Epithelial cell of esophagus (primary cell): ENCODE measurements at places on chromosomes 5 and 9.

DNA sequence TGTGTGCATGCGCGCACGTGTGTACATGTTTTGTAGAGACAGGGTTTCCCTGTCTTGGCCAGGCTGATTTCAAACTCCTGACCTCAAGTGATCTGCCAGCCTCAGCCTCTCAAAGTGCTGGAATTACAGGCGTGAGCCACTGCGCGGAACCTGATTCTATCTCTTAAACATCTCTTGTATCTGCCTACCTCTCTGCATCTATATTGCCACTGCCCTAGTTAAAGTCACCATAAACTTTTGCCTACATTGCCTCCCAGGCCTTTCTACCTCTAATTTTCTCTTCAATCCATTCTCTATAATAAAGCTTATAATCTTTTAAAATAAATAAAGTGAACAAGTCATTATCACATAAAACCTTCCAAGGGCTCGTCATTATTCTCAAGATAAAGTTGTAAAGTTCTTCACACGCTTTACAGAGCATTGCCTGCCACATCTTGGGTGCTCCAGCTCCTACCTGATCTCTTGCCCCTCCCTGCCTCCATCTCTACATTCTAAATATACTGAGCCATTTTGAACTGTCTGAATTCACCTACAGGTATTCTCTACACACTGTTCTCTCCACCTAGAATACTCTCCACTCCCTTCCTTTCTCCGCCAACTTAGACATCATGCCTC, 15.0 kb downstream of the TRPM6 start:
- DNase-seq = no peak

- DNase-seq = no peak
Measured at GRCh38 chr5:149040421-149040820, 22.4 kb downstream of the SH3TC2 start.

DNA sequence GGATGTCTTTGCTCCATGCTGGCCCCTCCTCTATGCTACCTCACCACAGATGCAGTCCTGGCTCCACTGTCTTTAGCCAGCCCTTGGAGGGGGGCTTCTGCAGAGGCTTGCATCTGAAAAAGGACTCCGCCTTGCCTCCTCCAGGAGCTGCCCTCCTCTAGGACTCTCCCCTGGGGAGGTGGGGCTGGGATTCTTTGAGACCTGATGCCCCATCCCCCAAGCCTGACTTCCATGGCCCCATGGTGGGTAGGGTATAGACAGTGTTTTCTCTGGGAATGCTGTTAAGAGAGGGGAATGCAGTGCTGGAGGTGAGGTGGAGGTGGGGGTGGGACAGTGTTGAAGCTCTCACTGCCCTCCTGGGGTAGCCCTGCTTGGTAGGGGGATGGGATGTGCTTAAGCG, 14.3 kb downstream of the JADE2 start:
- no peak for DNase-seq

DNA sequence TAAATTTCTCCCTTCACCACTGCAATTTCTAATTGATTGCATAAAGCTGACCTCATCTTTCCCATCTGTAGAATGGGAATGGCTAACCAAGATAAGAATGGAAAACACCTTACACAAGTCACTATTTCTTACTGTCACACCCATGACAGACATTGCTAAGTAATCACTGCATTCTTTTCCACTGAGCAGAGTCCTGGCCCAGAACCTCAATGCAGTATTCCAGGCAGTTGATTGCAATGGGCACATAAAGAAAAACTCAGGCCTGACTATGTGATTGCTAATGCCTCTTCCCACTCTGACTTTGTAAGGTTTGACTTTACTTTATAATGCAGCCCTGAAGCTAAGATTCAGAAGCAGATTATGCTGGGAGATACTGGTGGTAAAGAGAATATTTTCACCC, 29.3 kb downstream of the TRIM32 start:
- peak; percentile 19 for DNase-seq

DNA sequence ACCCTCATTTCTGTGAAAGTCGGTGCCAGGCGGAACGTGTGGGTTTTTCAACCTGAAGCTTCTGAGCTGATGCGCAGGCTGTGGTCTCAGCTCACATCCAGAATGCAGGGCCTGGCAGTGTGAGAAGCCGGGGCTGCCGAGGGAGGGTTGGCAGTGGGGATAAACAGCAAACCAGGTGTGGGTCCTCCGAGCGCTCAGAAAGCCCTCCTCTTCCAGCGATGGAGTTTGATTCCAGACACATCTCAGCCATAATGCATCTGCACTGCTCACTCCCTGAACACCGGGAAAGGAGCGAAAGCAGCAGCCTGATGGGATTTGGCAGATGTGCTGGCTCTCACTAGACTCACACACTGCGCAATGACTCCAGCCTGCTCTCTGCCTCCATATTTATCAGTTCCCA, 280.1 kb downstream of the HSPA4 start:
- DNase-seq = no peak

DNA sequence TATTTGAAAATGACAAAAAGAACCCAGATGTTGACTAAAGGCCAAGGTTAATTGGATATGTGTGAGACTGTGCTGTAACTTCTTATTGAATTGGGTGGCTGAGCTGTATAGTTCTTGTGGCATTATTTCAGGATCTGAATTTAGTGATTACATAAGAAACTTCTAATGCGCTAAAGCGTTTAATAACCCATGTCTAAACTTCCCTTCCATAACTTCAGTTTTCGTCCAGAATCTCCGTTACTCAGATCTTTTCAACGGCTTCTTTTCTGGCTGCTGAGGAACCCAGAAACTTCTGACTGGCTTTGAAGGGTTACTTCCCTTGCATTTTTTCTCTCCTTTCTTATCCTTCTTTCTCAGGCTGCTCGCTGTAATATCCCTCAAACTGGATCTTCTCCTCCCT, 28.1 kb upstream of the C9orf72 start:
- DNase-seq = no peak

DNA sequence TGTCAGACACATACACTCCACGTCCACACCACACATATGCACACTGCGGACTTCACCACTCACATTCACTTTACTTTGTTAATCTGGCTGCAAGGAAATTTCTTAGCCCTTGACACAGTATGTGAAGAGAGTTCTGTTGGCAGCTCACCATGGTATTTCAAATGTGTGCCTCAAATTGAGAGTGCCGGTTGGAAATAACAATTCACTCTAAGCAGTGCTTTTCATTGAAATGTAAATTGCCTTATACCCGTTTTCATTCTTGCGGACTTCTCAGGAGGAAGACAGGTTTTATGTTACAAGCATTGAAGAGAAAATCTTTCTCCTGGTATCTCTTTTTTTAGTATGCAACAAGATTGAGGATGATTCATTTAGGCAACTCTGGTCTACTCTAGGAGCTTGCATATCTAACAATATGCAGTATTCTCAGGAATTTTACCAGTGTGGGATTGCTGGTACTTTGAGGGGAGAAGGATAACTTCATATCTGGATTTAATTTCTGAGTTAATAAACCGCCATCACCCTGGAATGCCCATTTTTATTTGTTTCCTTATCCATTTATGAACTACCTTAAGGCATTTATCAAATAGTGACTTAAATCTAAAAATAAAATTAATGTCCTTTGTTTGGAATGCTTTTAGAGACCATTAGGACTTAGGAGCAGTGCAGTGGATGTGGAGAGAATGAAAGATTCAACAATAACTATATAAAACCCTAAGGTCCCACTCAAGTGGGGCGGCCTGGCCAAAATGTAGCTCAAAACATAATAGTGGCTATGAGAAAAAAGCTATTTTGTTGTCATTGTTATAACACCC, 87.0 kb downstream of the IQGAP2 start:
- DNase-seq = no peak

DNA sequence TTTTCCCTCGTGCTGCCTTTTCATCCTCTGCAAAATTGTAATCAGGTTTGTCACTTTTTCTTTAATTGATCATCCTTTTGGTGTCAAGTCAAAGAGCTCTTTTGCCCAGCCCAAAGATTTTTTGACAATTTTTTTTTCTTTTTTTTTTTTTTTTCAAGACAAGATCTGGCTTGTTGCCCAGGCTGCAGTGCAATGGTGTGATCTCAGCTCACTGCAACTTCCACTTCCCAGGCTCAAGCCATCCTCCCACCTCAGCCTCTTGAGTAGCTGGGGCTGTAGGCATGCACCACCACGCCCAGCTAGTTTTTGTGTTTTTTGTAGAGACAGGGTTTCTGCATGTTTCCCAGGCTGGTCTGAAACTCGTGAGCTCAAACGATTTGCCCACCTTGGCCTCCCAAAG, 36.7 kb downstream of the CDK7 start:
- peak; percentile 57 for DNase-seq

- DNase-seq = no peak
Measured at GRCh38 chr5:151738125-151738848, 20.1 kb downstream of the ATOX1 start.

DNA sequence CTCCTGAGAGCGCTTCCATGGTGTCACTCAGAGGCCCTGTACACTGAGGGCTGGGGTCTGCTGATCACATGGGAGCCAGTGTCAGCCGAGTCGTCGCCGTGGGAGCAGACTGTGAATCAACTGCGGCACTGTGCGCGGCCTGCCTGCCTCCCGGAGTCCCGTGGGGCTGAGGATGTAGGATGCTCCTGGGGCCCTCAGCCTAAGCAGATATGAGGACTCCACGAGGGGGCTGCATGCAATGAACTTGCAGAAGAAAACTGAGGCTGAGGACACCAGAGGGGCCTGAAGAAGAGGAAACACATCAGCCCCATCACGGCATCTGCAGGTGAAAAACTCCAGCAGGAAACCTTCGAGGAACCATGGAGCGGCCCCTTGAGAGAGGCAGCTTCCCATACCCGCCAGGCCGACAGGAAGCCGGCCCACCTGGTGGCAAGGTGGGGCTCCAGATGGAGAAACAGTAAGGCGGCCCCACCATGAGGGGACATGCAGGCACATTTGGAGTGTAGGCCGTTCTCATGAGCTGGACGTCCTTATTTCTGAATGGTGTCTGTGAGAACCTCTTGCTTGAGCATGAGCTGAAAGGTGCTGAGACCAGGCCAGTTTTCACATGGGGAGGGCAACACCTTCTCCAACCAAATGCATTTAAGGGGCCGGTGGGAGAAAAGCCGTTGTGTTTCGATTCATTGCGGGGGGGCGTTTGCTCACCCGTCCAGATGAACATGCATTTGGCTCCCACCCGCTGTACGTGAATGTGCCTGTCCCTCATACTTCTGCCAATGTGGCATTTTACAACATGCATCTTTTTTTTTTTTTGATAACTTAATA, 35.2 kb upstream of the ADAMTS2 start:
- no peak for DNase-seq

GRCh38 chr5:177087398-177088005, 787 bp downstream of the FGFR4 start:
- no peak for DNase-seq

DNA sequence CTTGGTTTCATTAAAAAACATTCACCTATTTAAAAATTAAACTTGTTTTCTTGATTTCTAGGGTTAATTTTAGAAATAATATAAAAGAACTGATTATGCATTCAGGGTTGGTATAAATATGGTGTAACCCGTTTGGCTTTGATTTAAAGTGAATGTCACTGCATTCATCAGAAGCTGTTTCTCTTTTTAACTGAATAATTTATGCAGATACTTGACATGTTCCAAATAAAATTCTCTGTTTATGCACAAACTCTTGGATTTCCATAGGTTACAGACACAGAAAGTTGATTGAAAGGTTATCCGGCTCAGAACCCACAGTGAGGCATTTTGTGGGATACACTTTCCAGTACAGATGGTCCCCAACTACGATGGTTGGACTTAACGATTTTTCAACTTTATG, 161.3 kb downstream of the HACD4 start:
- no peak for DNase-seq

DNA sequence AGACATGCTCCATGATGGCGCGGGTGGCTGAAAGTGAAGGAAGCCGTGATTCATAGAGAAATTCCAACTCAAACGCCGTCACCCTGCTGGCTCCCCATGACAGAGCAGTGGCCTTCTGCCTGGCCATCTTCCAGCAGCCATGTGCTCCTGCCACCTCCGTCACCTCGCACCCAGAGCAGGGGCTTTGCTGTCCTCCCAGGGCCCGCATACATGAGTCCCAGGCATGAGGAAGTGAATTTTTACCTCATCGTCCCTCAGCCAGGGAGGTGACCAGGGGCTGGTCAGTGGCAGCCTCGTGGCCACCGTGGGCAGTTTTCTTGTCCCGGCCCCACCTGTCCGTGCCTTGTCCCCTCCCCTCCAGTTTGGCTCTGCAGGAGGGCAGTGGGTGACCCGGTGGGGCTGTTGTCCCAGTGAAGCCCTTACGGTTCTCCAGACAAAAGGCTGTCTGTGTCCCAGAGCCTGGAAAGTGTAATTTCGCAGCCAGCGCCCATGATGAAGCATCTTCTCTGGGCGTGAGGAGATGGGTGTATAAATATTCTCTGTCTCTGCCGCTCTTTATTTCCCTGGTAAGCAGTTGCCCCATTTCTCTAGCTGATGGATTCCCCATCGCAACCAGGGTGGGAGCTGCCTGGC, 124.0 kb upstream of the LMX1B start:
- DNase-seq = no peak

- no peak for DNase-seq
Measured at GRCh38 chr9:13429301-13430190, 150.1 kb upstream of the MPDZ start.

- no peak for DNase-seq
Measured at GRCh38 chr9:80784647-80785046, 904.7 kb downstream of the TLE1 start.

DNA sequence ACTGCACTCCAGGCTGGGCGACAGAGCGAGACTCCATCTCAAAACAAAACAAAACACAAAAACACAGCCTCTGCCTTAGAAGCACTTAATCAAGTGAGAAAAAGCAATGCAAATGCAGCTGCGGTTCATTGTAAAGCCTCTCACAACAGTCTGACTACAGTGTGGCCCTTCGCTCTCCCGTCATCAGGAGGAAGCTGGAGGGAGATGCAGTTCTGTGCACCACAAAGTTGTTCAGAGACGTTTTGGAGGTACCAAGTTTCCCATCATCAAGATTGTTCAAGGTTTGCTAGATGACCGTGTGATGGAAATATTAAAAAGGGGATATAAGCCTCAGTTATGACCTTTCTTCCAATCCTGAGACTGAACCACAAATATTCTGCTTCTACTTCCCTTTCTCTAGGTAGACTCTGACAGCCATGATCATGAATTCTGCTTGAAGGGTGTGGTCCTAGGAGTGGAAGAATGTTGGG, 40.9 kb downstream of the SEC61B start:
- no peak for DNase-seq

GRCh38 chr5:135694906-135695305, 116.1 kb upstream of the CXCL14 start:
- no peak for DNase-seq

DNA sequence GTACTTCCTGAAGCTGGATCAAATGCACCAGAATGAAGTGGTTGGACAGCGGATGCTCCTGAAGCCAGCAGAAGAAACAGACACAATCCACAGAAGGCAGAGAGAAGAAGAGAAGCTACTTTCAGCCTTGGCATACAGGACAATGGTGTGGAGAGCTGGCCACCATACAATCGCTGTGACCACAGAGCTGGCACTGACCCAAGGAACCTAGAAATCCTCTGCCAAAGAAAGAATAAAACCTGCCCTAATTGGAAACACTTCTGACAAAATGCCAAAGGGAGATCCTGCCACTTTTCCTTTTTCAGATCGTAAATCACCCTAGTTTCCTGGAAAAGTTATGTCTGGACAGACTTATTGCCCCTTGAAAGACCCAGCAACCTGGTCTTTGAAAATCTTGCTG, 77.8 kb downstream of the BAAT start:
- no peak for DNase-seq

- no peak for DNase-seq
Measured at GRCh38 chr9:101925498-101925897, 187.1 kb upstream of the GRIN3A start.

GRCh38 chr9:30075451-30076199, 2308.8 kb upstream of the ACO1 start:
- DNase-seq = peak; percentile 74
